ENCODE measurements at places on chromosomes 2 and 18.
A peak's percentile ranks its signal among the peaks of the same experiment; 100 is the strongest.

GRCh38 chr2:233174137-233174536 lies 77.3 kb upstream of the ATG16L1 start:
- DNase-seq, result no peak

DNA sequence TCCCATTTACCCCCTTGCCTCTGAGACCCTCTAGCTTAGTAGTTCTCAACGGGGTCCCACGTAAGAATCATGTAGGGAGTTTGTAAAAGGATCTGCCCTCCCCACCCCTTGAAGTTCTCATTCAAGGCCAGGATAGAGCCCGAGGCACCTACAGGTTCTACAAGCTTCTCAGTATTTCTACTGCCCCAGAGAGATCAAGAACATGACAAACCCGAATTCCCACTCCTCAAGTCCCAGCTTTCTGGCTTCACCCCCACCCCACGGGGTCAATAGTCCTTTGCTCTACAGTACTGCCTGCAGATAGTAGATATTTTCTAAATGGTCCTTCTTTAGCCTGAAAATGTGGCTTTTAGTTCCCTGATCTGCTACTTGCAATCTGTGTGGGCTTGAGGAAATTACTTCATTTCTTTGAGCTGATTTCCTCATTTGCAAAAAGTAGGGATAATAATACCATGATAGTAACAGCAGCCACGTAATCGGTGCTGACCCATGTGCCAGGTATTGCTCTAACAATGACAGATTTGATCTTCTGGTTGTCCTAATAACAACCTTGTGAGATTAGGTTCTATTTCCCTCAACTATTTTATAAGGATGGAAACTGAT lies 7.1 kb downstream of the CIB4 start:
- DNase-seq, result no peak

GRCh38 chr2:71130905-71131244 lies 441 bp downstream of the MPHOSPH10 start:
- peak; percentile 29 for DNase-seq

DNA sequence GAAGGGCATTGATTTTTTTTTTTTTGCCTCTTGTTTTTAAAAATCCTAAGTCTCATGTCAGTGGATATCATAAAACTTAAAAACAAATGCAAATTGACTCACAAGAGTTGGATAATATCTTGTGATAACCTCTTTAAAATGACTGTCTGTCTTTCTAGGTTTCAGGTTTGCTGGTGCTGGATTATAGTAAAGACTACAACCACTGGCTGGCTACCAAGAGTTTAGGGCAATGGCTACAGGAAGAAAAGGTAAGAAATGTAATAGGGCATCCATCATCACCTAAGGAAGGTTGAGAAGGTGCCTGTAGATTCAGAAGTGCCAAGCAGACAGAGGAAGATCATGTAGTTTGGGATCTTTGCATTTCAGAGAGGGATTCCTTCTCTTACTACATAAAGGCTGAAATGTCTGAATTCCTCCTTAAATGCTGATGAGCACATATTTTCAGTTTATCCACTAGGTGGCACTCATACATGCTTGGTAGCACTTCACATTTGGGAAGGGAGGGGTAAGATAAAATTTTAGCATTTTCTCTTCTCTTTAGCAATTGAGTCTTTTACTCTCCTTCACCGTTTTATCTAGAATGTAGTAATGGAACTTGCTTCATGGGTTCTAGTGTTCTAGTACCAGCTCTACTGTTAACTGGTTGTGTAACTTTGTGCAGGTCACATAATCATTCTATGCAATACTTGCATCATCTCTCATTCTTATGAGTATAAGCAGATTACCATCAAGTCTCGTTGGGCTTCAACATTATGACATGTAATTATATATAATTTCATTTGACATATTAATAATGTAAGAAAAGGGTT lies 21.1 kb downstream of the CPS1 start:
- DNase-seq, result no peak

- DNase-seq, result peak; percentile 39
Observed at GRCh38 chr2:128414351-128414750, 95.7 kb upstream of the HS6ST1 start.

DNA sequence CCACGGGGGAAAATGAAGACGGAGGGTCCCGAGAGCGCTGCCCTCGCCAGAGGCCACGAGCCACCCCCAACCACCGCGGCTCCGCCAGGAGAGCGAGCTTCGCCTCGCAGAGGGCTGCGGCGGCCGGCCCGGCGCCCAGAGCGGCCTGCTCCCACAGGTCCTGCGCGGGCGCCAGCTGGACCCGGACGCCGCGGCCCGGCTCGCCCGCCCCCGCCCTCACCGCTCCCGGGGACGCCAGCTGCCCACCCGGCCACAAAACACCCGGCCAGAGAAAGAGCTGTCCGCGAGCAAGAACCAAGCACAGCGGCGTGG lies 709 bp downstream of the PTPN2 start:
- no peak for DNase-seq

GRCh38 chr2:12430407-12431133 lies 286.2 kb upstream of the TRIB2 start:
- DNase-seq, result no peak

GRCh38 chr2:157875641-157876065 lies 477 bp downstream of the ACVR1 start:
- no peak for DNase-seq

Measured in GF-D8 (cell line).